COR-L47 (cell line): ENCODE measurements at places on chromosomes 4 and X.

- no peak for DNase-seq
Measured at GRCh38 chrX:47849778-47850177, 13.1 kb downstream of the ZNF81 start.

GRCh38 chr4:182749667-182750167, 167.5 kb downstream of the DCTD start:
- peak; percentile 76 for DNase-seq

DNA sequence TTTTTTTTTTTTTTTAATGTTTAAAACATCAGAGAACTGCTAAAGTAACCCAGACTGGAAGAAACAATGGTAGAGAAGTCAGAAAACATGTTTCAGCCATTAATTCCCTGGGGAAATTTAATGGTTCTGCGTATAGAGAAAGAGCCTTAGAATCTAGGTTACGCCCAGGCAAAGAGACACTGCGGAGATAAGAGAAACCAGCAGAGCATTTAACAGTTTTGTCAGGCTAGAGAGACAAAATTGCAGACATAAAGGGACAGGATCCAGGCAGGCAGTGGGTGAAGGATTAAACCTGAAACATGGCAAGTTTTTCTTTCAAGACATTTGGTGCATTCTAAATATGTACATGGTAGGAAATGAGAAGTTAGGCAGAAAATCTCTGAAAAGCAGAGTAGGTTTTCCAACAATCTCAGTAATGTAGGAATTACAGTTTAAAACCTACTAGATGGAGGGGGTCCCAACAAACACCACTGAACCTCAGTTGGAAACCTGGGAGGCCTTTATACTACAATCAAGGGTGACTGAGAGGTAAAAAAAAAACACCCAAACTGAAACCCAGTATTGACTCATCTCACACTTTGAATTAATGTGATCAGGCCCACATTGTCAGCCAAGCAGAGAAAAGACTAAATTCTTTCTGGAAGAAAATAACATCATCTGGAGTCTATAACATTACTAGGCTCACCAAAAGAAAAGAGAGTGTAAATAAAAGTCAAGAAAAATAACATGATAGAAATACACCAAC, 254.2 kb upstream of the NWD2 start:
- DNase-seq: no peak

DNA sequence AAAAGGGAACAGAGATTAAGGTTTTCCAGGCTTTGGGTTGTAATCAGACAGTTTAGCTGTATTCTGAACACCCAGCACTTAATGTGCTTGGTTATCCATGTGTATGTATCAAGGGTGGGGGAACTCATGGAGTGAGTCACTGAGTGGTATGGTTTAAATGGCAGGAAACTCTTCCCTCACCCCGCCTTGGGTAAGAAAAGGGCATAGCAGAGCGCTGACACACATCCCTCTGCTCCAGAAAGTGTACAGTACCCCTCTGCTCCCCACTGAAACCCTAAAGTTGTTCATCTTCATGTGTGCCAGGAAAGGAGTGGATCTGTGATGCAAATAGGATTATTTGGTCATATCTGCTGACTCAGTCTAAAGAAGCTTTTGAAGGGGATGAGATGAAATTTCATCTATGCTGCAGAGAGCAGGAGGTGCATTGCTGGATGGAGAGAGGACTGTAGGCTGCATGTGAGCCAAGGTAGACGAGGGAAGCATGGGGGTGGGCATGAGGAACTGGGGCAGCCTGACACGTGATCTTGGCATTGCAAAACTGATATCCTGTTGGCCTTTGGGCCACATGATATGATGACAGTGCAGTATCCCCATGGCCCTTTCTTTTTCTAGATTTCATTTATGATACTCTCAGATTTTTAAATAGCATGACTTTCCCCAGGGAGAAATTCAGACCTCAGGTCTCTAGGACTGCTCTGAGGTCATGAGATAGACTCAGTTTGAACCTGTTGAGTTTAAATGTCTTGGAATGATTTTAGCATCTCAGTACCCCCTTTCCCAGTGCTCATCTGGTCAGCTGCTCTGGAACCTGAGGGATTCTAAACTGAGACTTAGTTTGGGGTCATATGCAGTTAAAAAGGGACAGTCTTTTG, 84.8 kb downstream of the TMEM164 start:
- DNase-seq: no peak

- DNase-seq: no peak
Measured at GRCh38 chr4:89334311-89334710, 26.7 kb upstream of the GPRIN3 start.

- peak; percentile 65 for DNase-seq
Measured at GRCh38 chrX:46791927-46792809, 33.2 kb upstream of the SLC9A7 start.

- no peak for DNase-seq
Measured at GRCh38 chrX:19964017-19964710, 26.7 kb downstream of the BCLAF3 start.

DNA sequence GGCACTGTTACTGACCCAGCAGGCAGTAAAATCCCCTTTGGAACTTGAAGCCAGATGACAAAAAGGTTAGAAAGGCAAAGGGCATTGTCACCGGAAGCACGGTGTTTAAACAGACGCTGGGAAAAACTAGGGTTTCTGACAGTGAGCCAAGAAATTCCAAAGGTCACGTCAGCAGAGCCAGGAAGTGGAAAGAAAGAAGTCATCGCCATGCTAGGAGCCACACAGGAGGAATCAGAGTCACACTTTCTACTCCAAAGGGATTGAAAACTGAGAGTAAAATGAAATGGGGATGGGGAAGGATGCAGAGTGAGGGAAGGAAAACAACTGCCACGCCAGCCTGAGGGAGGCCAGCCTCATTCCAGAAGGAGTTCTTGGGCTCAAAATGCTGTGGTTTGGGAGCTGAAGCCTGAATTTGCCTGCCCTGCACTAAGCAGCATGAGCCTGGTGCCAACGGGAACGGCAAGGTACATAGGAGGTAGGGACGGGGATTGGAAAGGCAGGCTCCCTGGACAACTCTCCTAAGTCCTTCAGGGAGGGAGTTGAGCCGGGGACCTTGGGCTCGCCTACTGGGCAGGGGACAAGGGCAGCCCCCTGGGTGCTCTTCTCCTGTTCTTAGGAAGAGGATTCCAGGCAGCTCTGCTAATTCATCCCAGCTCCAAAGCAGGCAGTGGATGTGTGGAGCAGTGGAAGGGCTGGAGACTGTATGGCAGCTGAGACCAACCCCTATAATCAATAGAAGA, 66.8 kb downstream of the SOWAHB start:
- no peak for DNase-seq

- no peak for DNase-seq
Measured at GRCh38 chrX:34578237-34578636, 78.8 kb downstream of the TMEM47 start.

GRCh38 chr4:80705311-80705710, 325.2 kb upstream of the BMP3 start:
- DNase-seq: no peak

DNA sequence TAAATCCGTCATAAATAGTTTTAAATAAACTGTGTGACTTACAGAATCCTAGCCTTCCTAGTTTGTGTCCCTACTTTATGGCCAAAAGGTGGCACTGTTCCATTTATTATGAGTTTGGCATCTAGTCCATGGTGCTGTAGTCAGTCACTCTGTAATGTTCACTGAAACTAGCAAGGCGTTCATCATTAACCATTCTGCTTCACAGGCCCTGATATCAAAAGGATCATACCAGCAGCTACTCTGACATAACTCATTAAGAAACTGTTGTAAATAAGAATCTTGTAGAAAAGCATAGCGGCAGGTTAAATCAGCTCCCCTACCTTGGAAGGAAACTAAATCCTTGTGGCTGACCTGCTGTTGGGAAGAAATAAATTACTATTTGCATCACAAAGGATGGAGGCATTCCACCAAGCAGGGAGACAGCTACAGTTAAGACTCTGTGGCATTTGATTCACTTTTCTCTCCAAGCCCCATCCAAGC, 919.6 kb upstream of the DIAPH2 start:
- peak; percentile 0 for DNase-seq

GRCh38 chr4:149026696-149027095, 584.5 kb upstream of the NR3C2 start:
- DNase-seq: no peak

GRCh38 chr4:117478702-117479101, 393.3 kb upstream of the TRAM1L1 start:
- DNase-seq: no peak

- no peak for DNase-seq
Measured at GRCh38 chr4:128757712-128758111, 51.8 kb upstream of the JADE1 start.

DNA sequence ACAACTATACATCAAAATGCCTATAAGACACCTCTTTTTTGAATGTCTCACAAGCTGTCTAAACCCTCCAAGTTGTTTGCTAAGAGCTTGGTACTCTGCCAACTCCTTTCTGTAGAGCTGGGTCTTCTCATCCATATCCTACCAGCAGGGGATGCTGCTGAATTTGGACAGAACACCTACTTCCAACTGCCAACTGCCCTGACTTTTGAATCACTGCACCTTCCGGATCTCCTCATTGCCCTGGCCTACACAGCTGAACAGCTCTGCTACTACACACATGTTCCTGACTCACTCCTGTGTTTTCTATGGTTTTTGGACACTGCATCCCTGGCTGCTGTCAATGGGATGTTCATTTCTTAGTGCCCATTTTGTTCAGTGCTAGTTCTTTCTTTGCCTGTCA, 18.7 kb downstream of the FAM184B start:
- peak; percentile 3 for DNase-seq

DNA sequence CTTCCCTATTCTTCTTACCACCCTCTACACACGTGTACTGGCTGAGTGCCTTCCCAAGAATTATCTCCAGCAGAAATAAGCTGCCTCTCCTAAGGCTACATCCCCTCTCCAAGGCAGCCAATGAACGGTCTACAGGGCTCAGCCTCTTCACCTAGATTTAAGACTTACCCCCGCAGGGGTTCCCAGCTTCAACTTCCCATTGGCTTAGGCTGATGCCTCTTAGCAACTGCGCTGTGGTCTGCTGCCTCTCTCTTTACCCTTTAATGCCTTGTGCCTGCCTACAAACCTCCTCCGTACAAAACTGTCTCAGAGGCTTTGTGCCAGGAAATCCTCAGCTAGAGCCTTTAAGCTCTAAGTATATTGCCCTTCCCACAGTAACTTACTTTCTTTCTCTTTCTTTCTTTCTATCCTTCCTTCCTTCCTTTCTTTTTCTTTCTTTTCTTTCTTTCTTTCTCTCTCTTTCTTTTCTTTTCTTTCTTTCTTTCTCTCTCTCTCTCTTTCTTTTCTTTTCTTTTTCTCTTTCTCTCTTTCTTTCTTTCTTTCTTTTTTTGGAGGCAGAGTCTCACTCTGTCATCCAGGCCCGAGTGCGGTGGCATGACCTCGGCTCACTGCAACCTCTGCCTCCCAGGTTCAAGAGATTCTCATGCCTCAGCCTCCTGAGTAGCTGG, 15.1 kb upstream of the PIGA start:
- no peak for DNase-seq

DNA sequence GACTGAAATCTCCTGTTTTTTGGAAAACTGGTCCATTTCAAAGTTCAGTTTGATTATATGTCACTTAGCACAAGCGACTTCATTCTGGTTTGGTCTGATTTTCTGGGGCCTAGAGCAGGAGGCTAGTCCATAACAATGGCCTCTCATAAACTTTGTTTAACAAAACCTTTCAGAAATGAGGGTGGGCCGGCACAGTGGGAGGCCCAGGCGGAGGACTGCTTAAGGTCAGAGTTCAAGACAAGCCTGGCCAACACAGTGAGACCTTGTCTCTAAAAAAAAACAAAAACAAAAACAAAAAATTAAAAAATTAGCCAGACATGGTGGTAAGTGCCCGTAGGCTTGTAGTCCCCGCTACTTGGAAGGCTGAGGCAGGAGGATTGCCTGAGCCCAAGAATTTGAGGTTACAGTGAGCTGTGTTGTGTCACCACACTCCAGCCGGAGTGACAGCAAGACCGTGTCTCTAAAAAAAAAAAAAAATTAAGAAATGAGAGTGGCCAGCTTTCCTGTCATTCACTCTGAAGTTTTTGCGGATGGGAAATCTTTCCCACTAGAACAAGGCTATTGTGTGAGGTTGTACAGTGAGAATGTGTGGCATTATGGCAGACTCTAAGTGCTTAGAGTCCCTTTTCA, 1.2 kb upstream of the PLAC8 start:
- no peak for DNase-seq

- peak; percentile 43 for DNase-seq
Measured at GRCh38 chr4:3368841-3369760, 72.7 kb upstream of the HGFAC start.
